ENCODE measurements at places on chromosomes 5 and 9.

GRCh38 chr5:135031813-135032694 is 2.0 kb downstream of the PITX1 start:
- no peak for DNase-seq

- no peak for DNase-seq
Observed at GRCh38 chr9:127021664-127022363, 100.6 kb downstream of the ANGPTL2 start.

DNA sequence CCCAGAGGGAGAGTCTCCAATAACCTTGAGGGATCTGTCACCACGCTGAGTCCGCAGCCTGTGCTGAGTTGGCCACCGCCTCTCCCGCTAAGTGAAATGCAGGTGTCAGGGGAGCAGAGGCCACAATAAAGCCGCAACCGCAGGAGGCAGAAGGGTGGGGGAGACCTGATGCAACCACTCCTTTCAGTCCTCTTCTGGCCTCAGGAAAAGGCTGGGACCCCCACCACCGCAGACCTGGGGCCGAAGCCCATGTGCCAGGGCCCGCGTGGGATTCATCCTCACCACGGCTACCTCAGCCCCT is 576 bp downstream of the MAP1B start:
- DNase-seq = no peak

- peak; percentile 71 for DNase-seq
Observed at GRCh38 chr9:130701059-130702022, 7.8 kb downstream of the EXOSC2 start.

Measured in CD4-positive, alpha-beta T cell treated with Interleukin-21 for 1 hour (primary cell).